ENCODE measurements at places on chromosomes 7 and 10. TPM values are rescaled to one million over a fixed set of nuclear protein-coding genes. Genes with fewer than 3 reads are reported as not detected.

GRCh38 chr7:159119026-159119741, 25.5 kb downstream of the VIPR2 start:
- no peak overlapping the region for H3K27ac ChIP-seq
- no peaks in the 10 kb centered on the region for H3K4me1 ChIP-seq

DNA sequence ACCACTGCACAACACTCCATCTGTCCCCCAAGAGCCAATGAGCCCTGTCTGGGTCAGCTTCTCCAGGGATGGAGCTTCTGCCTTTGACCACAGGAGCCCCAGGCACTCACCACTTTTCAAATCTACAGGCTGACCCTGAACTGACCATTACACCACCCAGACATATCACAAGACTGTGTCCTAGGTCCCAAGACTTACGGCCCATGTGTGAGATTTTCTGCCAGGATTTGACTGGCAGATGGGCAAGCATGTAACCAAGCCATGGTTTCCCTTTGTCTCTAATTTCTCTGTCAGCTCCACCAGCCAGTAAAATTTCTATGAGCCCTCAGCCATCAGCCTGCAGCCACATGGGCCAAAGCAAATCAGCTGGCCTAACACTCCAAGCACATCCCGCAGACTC, 92.5 kb downstream of the SH3PXD2A start:
- H3K27ac ChIP-seq, result no peak overlapping the region
- H3K36me3 ChIP-seq, result no peaks in the 10 kb centered on the region
- no peaks in the 10 kb centered on the region for H3K27me3 ChIP-seq
- no peak overlapping the region for H3K4me3 ChIP-seq
- peaks cover 80% of the 10 kb centered on the region for H3K4me1 ChIP-seq

DNA sequence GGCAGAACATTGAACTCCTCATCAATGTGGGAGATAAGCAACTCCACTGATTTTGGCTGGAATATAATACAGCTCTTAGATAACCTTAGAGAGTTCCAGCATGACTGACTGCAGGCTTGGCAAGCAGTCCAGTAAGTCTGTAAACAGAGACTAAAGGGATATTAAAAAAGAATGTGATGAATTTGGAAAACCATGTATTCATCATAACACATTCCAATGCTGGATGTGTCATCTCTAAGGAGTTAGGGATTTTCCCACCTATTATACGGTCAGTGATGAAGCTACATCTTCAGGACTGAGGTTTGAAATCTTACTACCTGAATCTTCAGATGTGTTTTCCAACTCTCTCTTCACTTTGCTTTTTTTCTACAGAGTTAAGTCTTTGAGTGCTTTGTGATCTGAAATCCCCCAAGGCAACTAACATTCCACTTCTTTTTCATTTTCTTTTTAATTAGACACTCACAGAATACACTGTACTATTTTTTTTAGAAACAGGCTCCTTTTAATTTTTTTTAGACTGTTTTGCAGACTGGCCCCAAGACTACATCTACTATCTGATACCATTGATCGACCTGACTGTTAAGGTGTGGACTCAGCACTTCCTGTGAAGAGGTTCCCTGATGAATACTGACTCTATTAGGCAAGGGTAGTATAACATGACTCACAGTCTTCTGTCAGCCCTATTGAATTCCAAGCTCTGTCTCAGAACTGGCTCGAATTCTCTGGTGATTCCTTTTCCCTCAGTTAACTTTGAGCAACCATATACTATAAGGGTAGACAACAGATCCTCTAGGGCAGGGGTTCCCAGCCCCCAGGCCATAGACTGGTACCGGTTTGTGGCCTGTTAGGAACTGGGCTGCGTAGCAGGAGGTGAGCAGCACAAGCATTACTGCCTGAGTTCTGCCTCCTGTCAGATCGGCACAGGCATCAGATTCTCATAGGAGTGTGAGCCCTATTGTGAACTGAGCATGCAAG, 678.2 kb downstream of the GRM8 start:
- no peaks in the 10 kb centered on the region for H3K4me1 ChIP-seq
- no peaks in the 10 kb centered on the region for H3K36me3 ChIP-seq
- no peak overlapping the region for H3K4me3 ChIP-seq
- no peak overlapping the region for H3K27ac ChIP-seq
- DNase-seq, result peak; percentile 32

Gene KEL
- 0.58 TPM for total RNA-seq

Gene SFTPA1
- 3,930 TPM for total RNA-seq

All from left lung (tissue), 14 donors.